ENCODE measurements at places on chromosomes 2 and 18.

GRCh38 chr2:119160361-119160990 lies 1.9 kb upstream of the C1QL2 start:
- DNase-seq: no peak

DNA sequence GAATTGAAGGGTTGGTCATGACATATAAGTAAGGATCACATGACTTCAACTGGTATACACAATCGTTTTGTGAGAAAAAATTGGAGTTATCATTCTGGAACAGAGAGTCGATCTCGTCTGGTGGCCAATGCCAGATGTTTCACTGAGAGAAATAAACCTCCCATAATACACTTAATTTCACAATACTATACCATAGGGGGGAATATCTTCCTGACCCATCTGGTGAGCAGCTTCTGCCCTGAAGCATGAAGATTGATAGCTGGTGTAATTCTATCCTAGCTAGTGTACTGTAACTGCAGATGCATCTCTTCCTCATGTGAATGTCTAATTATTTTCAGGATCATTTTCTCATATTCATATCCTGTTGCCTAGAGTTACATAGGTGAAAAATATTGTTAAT lies 15.7 kb upstream of the CDH7 start:
- no peak for DNase-seq

GRCh38 chr18:63155910-63156773 lies 163.4 kb downstream of the BCL2 start:
- no peak for DNase-seq

DNA sequence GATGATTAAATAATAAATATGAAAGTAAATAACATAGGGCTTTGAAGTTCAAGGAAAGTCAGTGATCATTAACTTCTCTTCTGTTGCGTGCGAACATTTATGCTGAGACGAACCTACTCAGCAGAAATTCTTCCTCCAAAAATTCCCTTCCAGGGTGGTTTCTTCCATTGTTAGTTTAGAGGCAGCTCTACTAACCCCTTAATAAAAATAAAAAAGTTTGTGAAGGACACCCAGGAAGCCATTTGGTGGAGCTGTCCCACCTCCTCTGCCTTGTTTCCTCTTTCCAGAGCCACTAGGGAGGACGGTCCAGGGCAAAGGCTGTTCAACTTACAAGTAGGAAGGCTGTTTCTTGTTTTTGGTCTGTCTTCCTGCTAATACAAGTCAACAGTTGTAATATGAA lies 2.1 kb upstream of the SMAD2 start:
- no peak for DNase-seq

DNA sequence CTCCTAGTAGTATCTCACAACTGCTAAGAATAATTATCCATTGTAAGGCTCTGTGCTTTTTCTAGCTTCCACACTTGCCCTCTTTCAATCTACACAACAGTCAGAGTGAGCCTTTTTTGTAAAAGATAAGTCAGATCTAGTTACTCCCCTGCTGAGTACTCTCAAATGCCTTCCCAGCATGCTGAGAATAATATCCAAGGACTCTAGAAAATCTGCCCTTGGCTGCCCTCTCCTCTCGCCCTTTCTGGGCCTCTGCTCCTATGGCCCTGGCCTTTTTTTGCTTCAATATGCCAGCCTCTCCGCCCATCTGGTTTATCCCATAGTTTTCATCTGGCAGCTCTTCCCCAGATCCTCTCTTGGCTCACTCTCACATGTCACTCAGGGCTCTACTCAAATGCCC lies 455.9 kb upstream of the UBE2E3 start:
- DNase-seq: no peak

DNA sequence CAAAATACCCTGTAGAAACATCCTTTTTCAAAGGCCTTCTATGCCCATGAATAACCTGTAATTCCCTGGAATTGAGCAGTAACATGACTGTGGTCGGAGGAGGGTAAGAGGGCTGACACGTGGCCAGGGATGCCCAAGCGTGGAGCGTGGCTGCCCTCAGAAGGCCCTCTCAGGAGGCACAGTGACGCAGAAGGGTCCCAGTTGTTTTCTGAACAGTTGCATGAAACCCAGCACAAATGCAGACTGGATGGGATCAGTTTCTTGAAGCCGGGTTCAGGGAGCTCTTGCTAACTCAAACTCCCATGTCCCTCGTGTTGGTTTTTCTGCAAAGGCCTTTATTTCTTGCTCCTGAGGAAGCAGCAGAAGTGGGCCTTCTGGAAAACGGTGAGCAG lies 237.0 kb downstream of the ALPK2 start:
- DNase-seq: no peak

DNA sequence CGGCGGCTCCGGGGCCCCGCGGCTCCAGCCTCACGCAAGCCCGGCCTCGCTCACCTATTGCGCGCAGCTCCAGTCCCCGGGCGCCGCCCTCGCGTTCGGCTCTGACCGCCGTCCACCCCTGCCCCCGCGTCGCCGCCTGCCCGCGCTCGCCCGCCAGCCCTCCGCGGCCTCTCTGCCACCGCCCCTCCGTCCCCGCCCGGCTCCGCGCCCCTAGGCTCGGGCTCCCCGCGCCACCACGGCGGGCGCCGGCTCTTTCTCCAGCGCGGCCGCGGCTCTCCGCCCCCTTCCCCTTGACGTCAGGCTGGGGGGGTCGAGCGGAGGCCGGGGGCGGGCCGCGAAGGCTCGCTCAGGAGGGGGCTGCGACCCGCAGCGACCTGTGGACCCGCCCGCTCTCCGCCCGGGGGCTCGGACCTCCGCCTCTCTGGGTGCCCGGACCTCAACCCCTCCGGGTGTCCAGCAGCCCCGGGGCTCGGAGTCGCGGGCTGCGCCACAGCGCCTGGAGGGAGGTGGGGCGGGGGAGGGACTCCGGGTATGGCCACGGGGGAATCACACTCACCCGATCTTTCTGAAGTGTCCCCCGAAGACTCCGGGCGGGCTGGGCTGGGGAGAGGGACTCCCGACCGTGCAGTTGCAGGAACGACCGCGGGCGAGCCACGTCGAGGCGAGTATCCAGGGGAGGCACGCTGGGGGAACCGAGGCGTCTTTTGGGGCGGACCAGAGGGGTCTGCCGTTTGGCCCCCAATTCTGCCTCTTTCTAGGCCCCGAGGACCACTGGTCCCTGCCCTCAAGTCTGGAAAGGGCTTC lies at the start of gene SEMA4C:
Gene SEMA4C, minus strand, starts transcription at position 259 of the 804 bp plus-strand sequence. CDS start 2,194 bp downstream, outside the sequence.
- DNase-seq: no peak

Measured in NCI-H2107 (cell line).